ENCODE measurements at places on chromosomes 13 and 19. TPM values are rescaled to one million over a fixed set of nuclear protein-coding genes. Genes with fewer than 3 reads are reported as not detected.

SPRED3 gene
- 0.47 TPM for polyA plus RNA-seq

GRCh38 chr19:1237027-1237659 is 662 bp downstream of the CBARP start:
- H3K27ac ChIP-seq: no peak overlapping the region
- H3K27me3 ChIP-seq: peaks cover 7% of the 10 kb centered on the region
- H3K36me3 ChIP-seq: no peaks in the 10 kb centered on the region
- H3K4me3 ChIP-seq: peak overlapping the region; percentile 48
- peak; percentile 82 for DNase-seq
- peaks cover 56% of the 10 kb centered on the region for H3K4me1 ChIP-seq

GRCh38 chr19:40797963-40798682 is 868 bp upstream of the EGLN2 start:
- DNase-seq: peak; percentile 88
- peak overlapping the region; percentile 96 for H3K27ac ChIP-seq
- peaks cover 42% of the 10 kb centered on the region for H3K4me1 ChIP-seq
- no peaks in the 10 kb centered on the region for H3K27me3 ChIP-seq

- H3K36me3 ChIP-seq: no peaks in the 10 kb centered on the region
- H3K4me3 ChIP-seq: no peak overlapping the region
- peaks cover 59% of the 10 kb centered on the region for H3K4me1 ChIP-seq
- peaks cover 49% of the 10 kb centered on the region for H3K27me3 ChIP-seq
- DNase-seq: no peak
- H3K27ac ChIP-seq: no peak overlapping the region
Observed at GRCh38 chr19:920051-920864, 3.1 kb downstream of the KISS1R start.

- H3K4me1 ChIP-seq: no peaks in the 10 kb centered on the region
- H3K4me3 ChIP-seq: no peak overlapping the region
- H3K36me3 ChIP-seq: no peaks in the 10 kb centered on the region
- H3K27ac ChIP-seq: no peak overlapping the region
Observed at GRCh38 chr19:24002256-24002945, 84.6 kb upstream of the ZNF254 start.

DNA sequence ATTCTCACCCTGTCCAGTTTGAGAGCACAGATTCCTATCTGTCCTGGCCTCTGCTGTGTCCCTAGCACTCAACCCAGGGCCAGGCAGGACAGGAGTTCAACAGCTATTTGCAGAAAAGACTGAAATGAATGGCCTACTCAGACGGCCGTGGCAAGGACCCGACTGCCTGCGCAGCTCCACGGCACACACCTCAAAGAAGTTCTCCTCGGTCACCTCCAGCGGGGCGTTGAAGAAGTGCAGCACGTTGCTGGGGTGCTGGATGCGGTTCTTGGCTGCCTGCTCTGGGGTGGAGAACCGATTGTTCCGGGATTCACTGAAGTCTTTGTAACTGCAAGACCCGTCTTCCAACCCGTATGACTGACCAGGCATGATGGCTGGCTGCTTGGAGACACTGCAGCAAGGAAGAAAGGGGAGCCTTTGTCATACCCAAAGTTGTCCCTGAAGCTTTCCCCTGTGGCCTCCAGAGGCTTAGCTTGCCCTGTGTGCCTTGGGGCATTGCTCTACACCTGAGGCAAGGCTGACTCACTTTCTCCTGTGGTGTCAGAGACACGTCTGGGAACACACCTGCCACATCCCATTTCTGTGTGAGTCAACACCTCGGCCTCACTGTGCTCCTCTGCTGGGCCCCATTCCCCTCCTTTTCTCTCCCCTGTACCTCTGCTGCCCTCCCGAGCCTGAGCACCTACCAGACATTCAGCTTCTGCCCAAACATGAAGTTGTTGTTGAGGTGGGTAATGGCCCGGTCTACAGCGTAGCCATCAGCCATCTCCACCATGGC is 6.8 kb upstream of the ECH1 start:
- no peaks in the 10 kb centered on the region for H3K27me3 ChIP-seq
- H3K4me3 ChIP-seq: no peak overlapping the region
- no peak for DNase-seq
- peaks cover 18% of the 10 kb centered on the region for H3K4me1 ChIP-seq

APOC1 gene
- 46.2 TPM for polyA plus RNA-seq

DNA sequence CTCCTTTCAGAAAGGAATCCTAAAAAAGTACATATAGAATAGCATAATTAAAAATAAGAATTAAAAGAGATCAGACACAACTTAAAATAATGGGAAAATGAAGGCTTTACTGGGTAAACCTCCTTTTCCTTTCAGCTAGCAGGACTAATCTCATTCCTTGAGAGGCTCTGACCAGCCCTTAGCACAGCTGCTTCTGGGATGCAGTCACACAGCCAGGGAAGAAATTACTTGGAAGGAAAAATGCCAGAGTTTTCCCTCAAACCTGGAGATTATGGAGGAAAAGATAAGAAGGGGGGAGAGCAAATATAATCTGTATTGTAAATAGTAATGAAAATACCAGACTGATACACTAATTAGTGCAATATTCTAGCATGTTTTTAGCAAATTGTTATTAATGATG is 91.8 kb downstream of the LRCH1 start:
- H3K36me3 ChIP-seq: no peaks in the 10 kb centered on the region
- H3K27me3 ChIP-seq: no peaks in the 10 kb centered on the region
- H3K27ac ChIP-seq: no peak overlapping the region
- DNase-seq: no peak
- no peak overlapping the region for H3K4me3 ChIP-seq

DNA sequence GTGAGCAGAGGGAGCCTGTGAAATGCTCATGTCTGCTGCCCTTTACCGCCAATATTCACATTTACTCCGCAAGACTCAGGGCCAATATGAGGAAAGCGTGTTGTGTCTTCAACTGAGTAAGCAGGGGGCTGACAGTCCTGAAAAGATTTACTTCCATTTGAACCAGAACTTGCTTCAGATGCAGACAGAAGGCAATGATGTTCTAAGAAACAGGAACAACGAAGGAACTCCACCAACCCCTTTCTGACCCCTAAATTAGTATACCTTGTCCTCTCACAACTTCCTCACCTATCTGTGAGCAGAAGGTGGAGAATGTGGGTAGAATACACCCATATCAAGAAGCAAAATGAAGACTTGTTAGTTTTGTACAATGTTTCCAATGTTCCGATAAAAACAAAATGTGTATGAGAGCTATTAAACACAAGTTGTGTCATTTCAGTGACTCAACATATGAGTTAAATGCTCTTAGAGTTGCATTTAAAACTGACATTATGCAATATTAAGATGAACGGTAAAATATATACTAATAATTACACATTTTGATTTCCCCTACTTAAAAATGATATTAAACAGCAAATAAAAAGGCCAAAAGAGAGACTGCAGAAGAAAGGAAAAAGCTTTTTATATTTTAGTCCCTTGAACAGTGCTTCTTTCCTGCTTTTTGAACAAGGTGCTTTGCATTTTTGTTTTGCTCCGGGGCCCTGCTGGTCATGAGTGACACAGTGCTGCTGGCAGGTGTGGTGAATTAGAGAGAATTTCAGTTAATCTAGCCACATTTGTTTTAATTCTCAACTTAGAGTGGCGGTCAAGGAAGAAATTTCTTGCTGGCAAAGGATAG is 16.0 kb downstream of the TMEM272 start:
- no peaks in the 10 kb centered on the region for H3K27me3 ChIP-seq
- H3K27ac ChIP-seq: no peak overlapping the region
- DNase-seq: no peak
- no peaks in the 10 kb centered on the region for H3K36me3 ChIP-seq

ZNF154 gene
- under 0.01 TPM for polyA plus RNA-seq

DNA sequence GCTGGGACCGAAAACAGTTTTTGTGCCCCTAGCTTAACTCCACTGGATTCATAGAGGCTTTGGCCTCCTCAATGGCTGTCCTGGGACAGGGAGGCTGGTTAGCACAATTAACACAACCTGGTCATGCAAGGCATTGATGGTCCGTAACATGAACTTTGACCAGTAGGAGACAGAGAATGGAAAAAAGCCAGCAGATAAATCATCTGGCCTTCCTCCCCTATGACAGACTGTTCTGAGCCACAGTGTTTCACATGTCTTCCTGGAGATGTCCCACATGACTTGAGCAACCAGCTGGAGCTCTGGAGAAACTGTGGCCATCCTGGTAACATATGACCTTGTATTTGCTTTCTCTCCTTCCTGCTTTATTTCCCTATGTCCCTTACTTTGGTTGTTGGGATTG is 244.2 kb downstream of the UQCRFS1 start:
- no peaks in the 10 kb centered on the region for H3K4me1 ChIP-seq
- no peak for DNase-seq
- H3K36me3 ChIP-seq: no peaks in the 10 kb centered on the region
- no peak overlapping the region for H3K27ac ChIP-seq
- no peak overlapping the region for H3K4me3 ChIP-seq
- no peaks in the 10 kb centered on the region for H3K27me3 ChIP-seq

- H3K27ac ChIP-seq: no peak overlapping the region
- H3K27me3 ChIP-seq: peaks cover 5% of the 10 kb centered on the region
- H3K36me3 ChIP-seq: no peaks in the 10 kb centered on the region
- no peak for DNase-seq
- no peaks in the 10 kb centered on the region for H3K4me1 ChIP-seq
- H3K4me3 ChIP-seq: no peak overlapping the region
Observed at GRCh38 chr19:39942366-39942730, 7.9 kb upstream of the FCGBP start.

DNA sequence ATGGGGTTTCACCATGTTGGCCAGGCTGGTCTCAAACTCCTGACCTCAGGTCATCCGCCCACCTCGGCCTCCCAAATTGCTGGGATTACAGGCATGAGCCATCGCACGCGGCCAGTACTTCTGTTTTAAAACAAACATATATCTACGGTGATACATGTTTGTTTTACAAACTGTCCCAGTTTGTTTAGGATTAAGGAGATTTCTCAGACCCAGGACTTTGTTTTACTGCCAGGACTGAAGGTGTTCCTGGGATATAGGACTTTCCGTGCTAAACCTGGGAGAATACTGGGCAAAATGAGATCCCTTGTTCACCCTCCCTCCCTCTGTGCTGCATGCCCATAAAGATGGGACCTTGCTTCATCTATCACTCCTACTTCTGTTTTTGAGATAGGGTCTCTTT is 8.8 kb downstream of the NLRP8 start:
- no peaks in the 10 kb centered on the region for H3K27me3 ChIP-seq
- no peak overlapping the region for H3K4me3 ChIP-seq
- no peak overlapping the region for H3K27ac ChIP-seq
- DNase-seq: no peak

FCAR gene
- 0.17 TPM for polyA plus RNA-seq

GRCh38 chr19:29650772-29651387 is 14.4 kb upstream of the PLEKHF1 start:
- no peaks in the 10 kb centered on the region for H3K27me3 ChIP-seq
- H3K4me1 ChIP-seq: peaks cover 4% of the 10 kb centered on the region
- no peaks in the 10 kb centered on the region for H3K36me3 ChIP-seq
- H3K27ac ChIP-seq: no peak overlapping the region
- no peak overlapping the region for H3K4me3 ChIP-seq

DNA sequence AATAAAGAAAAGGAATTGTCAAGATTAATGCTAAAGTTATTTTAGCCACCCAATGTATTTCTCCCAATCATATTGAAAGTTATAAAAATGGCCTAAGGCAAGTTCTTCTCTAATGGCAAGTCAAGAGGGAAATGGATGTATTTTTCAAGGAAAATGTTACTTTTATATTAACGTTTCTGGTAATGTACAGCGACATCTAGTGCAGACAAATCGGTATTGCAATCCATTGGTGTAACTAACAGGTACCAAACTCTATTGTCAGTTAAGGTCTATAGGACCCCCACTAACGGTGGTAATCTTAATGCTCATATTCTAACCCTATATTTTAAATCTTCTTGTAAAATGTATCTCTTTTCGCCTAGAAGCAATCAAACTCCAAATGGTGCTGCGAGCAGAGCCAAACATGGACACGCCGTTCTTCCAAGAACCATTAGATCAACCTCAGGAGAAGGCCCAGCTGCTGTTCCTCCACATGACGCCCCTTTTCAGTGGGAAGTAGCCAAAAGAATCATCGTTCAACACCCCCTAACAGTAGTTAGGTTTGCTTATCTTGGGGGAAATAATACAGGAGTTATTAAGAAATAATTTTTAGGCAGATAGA is 98.5 kb upstream of the PABPC3 start:
- no peak overlapping the region for H3K27ac ChIP-seq
- H3K4me1 ChIP-seq: no peaks in the 10 kb centered on the region
- no peak overlapping the region for H3K4me3 ChIP-seq
- H3K27me3 ChIP-seq: no peaks in the 10 kb centered on the region
- H3K36me3 ChIP-seq: no peaks in the 10 kb centered on the region
